Suprapubic skin (tissue), 4 donors: ENCODE measurements at places on chromosomes 12 and 14.

DNA sequence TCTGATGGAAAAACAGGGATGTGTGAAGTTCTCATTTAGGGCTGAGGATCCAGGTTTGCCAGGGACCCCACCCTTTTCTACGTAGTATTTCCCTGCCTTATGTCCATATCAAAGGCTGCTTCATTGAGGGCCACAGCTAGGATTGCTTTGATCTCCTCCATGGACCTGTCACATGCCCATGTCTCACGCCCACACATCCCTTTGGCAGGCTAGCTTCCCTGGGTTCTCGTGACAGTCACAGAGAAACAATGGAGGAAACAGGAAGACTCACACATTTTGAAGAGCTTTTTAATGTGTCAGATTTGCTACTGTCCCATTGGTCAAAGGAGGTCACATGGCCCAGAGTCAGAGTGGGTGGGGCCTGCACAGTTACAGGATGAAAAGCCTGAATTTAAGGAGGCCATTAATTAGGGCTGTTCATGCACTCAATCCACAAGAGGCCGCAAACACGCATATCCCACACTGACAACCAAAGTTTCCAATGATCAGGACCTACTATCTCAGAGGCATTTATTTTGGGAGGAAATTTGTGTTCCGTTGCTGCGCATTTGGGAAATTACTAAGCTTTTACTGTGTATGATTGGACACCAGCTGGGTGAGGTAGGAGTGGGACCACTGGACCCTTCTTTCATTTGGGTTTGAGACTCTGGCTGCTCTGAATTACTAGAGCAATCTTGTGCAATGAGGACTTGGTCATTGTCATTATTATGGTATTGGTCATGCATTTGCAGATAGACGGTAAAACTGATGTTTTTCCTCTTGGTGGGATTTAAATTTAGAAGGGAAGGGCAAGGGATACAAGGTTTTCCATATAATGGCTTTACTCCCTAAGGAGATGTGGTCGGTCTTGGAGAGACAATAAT, 266.2 kb downstream of the KTN1 start:
- no peak overlapping the region for H3K27ac ChIP-seq
- H3K27me3 ChIP-seq, result no peaks in the 10 kb centered on the region
- no peak overlapping the region for H3K4me3 ChIP-seq

DNA sequence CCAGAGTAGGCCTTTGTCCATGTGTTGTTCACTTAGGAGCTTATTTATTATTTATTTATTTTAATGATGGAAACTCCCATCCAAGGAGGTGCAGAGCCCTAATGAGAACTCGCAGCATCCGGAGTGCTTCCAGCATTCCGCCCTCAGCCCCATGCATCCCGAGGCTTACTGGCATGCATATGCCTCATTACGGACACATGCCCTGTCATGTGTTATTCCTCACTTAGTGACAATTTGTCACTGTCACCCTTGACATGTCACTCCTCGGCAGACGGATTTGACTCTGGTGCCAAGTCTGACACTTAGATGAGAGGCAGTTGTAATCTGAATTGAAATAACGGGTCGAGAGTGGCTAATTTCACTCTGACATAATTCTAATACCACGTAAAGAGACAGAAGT, 132.8 kb downstream of the VRK1 start:
- no peaks in the 10 kb centered on the region for H3K4me1 ChIP-seq
- H3K27me3 ChIP-seq, result no peaks in the 10 kb centered on the region
- DNase-seq, result no peak
- no peaks in the 10 kb centered on the region for H3K36me3 ChIP-seq
- H3K4me3 ChIP-seq, result no peak overlapping the region

- H3K27ac ChIP-seq, result no peak overlapping the region
- H3K36me3 ChIP-seq, result no peaks in the 10 kb centered on the region
- no peaks in the 10 kb centered on the region for H3K27me3 ChIP-seq
Observed at GRCh38 chr12:68122236-68122920, 37.2 kb downstream of the IFNG start.

- H3K27ac ChIP-seq, result no peak overlapping the region
- no peaks in the 10 kb centered on the region for H3K27me3 ChIP-seq
- no peak overlapping the region for H3K4me3 ChIP-seq
- H3K36me3 ChIP-seq, result no peaks in the 10 kb centered on the region
- H3K4me1 ChIP-seq, result peaks cover 16% of the 10 kb centered on the region
- no peak for DNase-seq
Observed at GRCh38 chr12:92905811-92906554, 23.1 kb downstream of the EEA1 start.

GRCh38 chr12:82765971-82766705, 79.4 kb downstream of the TMTC2 start:
- no peaks in the 10 kb centered on the region for H3K27me3 ChIP-seq
- no peak overlapping the region for H3K4me3 ChIP-seq
- no peaks in the 10 kb centered on the region for H3K36me3 ChIP-seq
- no peaks in the 10 kb centered on the region for H3K4me1 ChIP-seq
- DNase-seq, result no peak

GRCh38 chr12:41634091-41634490, 446.0 kb downstream of the PDZRN4 start:
- H3K4me3 ChIP-seq, result no peak overlapping the region
- no peaks in the 10 kb centered on the region for H3K27me3 ChIP-seq
- H3K27ac ChIP-seq, result no peak overlapping the region
- no peaks in the 10 kb centered on the region for H3K36me3 ChIP-seq
- no peaks in the 10 kb centered on the region for H3K4me1 ChIP-seq

DNA sequence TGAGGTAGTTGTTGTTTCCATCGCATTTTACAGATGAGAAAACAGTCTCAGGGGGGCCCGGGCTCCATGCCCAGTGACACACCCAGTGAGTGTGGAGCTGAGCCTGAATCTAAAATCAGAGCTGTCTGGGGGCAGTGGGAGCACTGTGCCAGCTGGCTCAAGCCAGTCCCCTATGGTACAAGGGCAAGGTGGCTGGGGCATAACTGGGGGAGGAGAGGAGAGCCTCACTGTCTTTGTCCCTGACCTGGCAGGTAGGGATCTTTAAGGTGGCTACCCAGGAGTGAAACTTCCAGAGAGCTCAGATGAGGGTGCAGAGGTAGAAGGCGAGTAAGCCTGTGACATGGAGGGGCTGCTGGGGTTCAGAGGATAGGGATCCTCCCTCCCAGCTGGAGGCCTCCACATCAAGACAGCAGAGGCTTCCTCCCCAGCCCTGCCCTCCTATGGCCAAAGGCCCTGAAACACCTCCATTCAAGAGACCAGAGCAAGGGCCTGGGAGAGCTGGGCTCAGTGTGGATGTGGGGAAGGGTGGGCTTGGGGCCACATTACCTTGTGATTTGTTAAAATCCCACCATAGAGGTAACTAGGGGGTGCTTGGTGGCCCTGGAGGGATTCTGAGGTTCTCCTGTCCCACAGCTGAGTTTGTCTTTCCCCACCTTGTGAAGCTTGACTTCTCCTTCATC, 33.1 kb downstream of the ASCL4 start:
- H3K4me1 ChIP-seq, result no peaks in the 10 kb centered on the region
- no peaks in the 10 kb centered on the region for H3K27me3 ChIP-seq
- H3K36me3 ChIP-seq, result no peaks in the 10 kb centered on the region
- H3K4me3 ChIP-seq, result no peak overlapping the region
- no peak for DNase-seq

GRCh38 chr12:132131229-132131628, 12.9 kb downstream of the DDX51 start:
- H3K27me3 ChIP-seq, result no peaks in the 10 kb centered on the region
- H3K36me3 ChIP-seq, result peaks cover 25% of the 10 kb centered on the region
- no peaks in the 10 kb centered on the region for H3K4me1 ChIP-seq

DNA sequence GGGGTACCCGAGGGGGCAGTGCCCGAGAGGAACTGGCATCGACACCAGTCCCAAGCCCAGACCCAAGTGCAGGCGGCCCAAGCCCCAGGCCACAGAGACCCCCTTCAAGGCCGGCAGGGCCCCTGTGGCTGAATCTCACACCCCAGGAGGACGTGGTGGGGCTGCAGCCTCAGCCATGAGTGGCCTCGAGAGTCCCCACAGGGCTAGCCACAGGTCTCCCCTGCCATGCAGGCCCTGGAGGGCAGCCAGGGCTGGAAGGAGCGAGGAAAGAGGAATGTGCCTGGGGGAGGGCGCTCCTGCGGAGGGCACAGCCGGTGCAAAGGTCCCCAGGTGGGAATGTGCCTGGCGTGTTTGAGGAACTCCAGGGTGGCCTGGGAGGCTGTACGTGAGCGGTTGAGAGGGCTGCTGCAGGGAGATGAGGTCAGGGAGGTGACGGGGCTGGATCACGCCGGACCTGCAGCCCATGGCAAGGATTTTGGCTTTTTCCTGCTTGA, 86.1 kb downstream of the NCOR2 start:
- H3K27me3 ChIP-seq, result no peaks in the 10 kb centered on the region
- H3K4me1 ChIP-seq, result peaks cover 25% of the 10 kb centered on the region
- H3K36me3 ChIP-seq, result peaks cover 76% of the 10 kb centered on the region
- no peak overlapping the region for H3K27ac ChIP-seq

GRCh38 chr12:69385038-69385437, 25.5 kb downstream of the YEATS4 start:
- no peaks in the 10 kb centered on the region for H3K4me1 ChIP-seq
- no peak overlapping the region for H3K27ac ChIP-seq
- H3K27me3 ChIP-seq, result no peaks in the 10 kb centered on the region
- H3K36me3 ChIP-seq, result no peaks in the 10 kb centered on the region
- no peak overlapping the region for H3K4me3 ChIP-seq
- DNase-seq, result no peak

- peak overlapping the region; percentile 85 for H3K27ac ChIP-seq
- peak overlapping the region; percentile 85 for H3K4me3 ChIP-seq
- no peaks in the 10 kb centered on the region for H3K27me3 ChIP-seq
- peaks cover 40% of the 10 kb centered on the region for H3K4me1 ChIP-seq
- H3K36me3 ChIP-seq, result no peaks in the 10 kb centered on the region
Observed at GRCh38 chr14:105021656-105022275, 883 bp upstream of the CDCA4 start.

DNA sequence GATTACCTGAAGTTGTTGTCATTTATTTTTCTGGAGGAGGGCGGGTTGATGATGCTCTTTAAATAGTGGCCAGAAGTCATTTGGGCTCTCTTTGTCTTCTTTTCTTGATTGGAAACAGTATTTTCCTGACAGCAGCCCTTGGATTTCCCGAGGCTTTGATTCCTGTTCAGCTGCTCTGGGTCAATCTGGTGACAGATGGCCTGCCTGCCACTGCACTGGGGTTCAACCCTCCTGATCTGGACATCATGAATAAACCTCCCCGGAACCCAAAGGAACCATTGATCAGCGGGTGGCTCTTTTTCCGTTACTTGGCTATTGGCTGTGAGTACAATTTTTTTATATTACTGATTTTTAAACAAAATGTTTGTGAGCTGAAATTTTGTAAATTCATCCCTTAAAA, 60.4 kb downstream of the ANAPC7 start:
- H3K27me3 ChIP-seq, result no peaks in the 10 kb centered on the region
- H3K4me1 ChIP-seq, result peaks cover 30% of the 10 kb centered on the region
- no peak overlapping the region for H3K4me3 ChIP-seq
- no peak for DNase-seq
- H3K36me3 ChIP-seq, result peaks cover 98% of the 10 kb centered on the region
